Hippocampal formation (tissue), 2 donors: ENCODE measurements at places on chromosomes 2 and 18.

DNA sequence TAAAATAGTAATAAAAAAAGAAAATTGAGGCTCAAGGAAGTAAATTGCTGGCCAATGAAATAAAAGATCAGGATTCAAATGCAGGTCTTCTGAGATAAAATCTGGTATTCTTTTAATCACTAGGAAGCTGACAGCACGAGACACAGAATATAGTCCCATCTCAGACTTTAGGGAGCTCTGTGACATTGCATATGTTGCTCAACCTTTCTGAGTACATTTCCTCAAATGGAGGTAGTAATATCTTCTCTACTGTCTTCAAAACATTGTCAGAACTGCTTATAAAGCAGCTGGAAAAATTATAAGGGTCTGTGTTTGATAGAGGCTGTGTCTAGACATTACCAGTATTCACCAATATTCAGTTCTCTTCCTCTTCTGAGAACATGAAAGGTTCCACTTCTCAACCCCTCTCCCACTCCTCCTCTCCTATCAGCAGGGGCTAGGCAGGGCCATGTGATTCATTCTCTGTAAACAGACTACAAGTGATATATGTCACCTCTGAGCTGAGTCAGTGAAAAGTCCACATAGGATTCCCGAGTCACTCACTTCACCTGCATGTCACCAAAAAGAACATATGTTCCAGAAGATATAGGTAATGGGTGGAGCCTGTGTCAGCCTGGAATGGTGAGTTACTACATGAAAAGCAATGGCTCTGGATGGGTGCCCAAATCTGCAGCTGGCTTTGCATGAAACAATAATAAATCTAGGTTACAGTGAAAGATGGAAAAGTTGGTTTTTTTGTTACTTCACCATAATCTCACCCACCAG lies 7.1 kb downstream of the KCNE4 start:
- no peak for DNase-seq

- no peak for DNase-seq
These were observed 310.7 kb upstream of the SLC14A2 start for GRCh38 chr18:45304558-45304957.

- DNase-seq = no peak
These were observed 54.9 kb upstream of the PXDN start for GRCh38 chr2:1799174-1799573.

- no peak for DNase-seq
These were observed 190.2 kb upstream of the GATA6 start for GRCh38 chr18:21979171-21979560.

- DNase-seq = no peak
These were observed 61.5 kb downstream of the BARD1 start for GRCh38 chr2:214747992-214748391.
